ENCODE measurements at places on chromosomes 5 and 9.
A peak's percentile ranks its signal among the peaks of the same experiment; 100 is the strongest.

DNA sequence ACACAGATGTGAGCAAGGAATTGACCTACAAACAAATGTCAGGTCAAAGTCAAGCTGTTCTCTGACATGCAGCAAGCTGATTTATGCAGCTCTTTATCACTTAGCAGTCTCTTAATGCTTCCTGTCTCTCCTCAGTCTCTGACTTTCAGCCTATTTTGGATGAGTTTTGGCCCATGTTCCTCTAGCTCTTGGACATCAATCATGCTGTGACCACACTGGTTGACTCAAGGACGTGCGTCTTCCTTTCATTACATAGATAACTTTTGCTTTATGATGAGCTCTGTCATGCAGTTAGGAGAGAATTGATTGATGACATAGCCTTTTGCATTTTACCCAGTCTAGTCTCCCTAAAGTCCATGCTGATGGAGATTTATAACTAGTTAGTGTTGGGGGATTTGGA lies 9.4 kb upstream of the REEP5 start:
- no peak for DNase-seq

DNA sequence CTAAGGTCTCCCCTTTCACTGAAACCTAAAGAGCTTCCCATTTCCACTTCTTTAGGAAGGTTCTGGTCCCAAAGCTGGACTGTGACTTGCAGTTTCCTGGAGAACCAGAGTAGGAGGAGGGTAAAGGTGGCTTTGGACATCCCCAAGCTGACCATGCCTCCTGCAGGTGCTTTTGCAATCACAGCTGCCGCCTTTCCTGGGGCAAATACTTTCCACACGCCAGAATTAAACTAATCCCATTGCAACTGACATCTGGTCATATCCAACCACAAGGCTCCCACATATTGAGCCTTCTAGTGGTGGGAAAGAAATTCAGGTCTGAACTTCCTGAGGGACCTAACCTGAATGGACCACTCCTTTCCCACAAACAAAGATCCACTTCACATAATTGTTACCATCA lies 92.7 kb downstream of the NRG2 start:
- DNase-seq: no peak

DNA sequence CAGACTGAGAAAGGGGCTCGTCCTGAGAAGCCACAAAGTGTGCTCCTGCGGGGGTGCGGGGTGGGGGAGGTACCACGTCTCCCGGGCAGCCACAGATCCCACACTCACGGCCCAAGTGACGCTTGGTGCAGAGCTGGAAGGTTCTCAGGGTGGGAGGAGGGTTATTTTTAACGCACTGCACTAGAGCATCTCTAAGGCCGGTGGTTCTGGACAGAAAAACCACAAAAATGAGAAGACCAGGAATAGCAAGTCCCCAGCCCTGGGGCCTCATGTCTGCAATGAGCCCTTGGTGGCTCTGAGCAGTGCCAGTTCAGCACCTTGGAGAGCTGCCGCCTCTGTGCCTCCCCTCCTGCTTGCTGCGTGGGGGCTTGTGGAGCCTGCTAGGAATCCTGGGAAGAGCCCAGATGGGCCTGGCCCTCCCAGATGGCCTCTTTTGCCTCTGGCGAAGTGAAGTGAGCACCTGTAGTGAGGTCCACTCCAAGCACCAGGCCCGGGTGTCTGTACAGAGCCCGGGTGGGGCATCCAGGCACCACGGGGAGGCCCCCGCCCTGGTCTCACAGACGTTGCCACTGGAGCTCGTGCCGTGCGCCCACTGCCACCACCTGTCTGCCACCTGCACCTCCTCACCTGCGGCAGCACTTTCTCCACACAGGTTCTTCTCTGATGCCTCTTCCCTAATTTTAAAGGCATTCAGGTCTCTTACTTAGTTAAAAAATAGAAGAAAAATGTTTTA lies 48.9 kb upstream of the CACNA1B start:
- no peak for DNase-seq

GRCh38 chr9:123175854-123176629 lies 92.3 kb downstream of the STRBP start:
- DNase-seq: no peak

DNA sequence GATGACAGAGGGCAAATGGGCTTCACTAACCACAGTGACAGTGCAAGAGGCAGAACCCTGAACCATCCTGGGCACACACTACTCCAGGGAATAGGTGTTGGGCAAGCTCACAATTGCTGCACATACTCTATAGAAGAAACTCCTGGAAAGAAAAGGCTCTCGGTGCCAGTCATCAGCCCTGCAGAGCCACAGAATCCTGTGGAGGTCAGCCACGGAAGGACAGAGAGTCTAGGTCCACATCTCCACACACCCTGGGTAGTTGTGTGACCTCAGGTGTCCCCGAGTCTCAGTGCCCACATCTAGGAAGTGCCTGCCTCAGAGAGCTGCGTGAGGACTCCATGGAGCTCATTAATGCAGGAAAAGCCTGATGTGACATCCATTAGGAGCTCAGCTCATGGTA lies 16.0 kb upstream of the ANGPTL2 start:
- no peak for DNase-seq

- no peak for DNase-seq
Observed at GRCh38 chr9:16341177-16341576, 529.3 kb downstream of the BNC2 start.

GRCh38 chr5:2710910-2711309 lies 40.6 kb downstream of the IRX2 start:
- no peak for DNase-seq

DNA sequence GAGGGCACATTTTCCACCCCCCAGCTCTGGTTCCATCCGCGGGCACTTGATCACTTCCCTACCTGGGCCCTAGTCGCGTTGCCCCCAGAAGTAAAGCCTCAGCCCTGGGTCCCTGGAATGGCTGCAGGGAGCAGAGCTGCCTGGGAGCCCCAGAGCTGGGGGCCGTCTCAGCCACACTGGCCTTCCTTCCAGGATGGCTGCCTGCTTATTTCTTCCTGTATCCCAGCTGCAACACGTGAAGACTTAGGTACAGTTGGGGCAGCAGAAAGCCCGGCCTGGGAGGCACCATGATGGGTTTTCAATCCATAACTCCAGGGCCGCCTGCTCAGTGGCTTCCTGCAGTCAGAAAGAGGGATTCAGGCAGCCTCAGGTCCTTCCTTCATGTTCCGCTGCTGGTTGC lies 232.3 kb downstream of the IRX2 start:
- no peak for DNase-seq

DNA sequence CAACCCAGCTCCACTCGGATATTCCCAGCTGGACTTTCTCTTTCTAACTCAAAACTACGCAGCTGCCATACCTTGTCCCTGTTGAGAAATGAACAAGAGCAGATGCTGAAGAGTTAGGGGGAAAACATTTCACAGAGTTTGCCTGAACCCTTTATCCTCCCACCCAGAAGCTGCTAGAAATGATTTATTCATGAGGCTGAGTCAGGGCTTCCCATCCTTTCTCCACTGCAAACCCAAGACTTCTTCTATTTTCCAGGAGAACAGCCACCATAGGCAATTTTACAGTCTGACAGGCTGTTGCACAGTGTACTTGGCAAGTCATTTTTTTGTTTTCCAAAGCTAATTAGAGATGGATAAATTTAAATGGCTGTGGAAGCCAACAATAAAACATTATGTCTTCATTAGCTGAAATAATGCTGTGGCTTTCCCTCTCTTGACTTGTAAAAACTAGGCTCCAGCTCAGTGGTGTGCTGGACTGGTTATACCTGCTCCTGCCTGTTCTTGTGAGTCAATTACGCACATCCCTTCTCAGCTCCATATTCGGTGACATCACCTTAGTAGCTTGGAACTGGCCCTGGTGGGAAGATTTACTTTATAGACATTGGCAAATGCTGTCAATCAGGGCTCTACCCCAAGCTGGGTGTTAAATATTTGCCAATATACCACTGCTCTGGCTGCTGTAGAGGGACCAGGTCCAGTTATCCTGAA lies 71.9 kb downstream of the KIF4B start:
- DNase-seq: no peak

DNA sequence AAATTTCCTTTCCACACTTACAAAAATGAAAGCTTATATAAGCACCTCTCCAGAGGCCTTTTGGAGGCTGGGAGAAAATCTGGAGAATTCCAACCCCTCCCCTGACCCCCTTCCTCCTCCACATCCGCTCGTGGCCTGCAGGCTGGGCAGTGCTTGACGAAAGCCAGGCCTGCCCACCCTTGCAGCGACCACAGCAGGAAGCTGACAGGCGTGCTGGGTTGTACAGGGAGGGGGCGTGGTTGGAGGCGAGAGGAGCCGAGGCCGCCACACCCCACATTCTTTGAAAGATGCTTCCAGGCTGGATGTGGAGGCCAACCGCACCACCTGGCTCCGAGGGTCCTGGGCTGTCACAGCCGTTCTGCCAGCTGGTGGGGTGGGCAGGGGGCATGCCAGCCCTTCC lies 47.8 kb upstream of the IER5L start:
- DNase-seq: no peak

DNA sequence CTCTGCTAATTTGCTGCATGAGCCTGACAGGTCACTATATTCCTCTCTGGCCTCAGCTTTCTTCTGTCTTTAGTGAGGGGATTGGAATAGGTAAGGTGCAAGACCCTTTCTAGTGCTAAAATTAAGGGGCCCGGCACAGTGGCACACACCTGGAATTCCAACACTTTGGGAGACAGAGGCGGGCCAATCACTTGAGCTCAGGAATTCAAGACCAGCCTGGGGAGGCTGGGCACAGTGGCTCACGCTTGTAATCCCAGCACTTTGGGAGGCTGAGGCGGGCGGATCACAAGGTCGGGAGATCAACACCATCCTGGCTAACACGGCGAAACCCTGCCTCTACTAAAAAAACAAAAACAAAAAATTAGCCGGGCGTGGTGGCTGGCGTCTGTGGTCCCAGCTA lies 37.2 kb downstream of the EGR1 start:
- no peak for DNase-seq

- DNase-seq: no peak
Observed at GRCh38 chr5:20832204-20833080, 844.4 kb upstream of the CDH18 start.

GRCh38 chr5:58582803-58583491 lies at the start of gene RAB3C:
RAB3C (plus strand) TSS chr5:58583075; CDS start chr5:58583209, 134 bp downstream.
- DNase-seq: peak; percentile 3

- no peak for DNase-seq
Observed at GRCh38 chr5:110687485-110687884, 39.0 kb downstream of the TMEM232 start.

DNA sequence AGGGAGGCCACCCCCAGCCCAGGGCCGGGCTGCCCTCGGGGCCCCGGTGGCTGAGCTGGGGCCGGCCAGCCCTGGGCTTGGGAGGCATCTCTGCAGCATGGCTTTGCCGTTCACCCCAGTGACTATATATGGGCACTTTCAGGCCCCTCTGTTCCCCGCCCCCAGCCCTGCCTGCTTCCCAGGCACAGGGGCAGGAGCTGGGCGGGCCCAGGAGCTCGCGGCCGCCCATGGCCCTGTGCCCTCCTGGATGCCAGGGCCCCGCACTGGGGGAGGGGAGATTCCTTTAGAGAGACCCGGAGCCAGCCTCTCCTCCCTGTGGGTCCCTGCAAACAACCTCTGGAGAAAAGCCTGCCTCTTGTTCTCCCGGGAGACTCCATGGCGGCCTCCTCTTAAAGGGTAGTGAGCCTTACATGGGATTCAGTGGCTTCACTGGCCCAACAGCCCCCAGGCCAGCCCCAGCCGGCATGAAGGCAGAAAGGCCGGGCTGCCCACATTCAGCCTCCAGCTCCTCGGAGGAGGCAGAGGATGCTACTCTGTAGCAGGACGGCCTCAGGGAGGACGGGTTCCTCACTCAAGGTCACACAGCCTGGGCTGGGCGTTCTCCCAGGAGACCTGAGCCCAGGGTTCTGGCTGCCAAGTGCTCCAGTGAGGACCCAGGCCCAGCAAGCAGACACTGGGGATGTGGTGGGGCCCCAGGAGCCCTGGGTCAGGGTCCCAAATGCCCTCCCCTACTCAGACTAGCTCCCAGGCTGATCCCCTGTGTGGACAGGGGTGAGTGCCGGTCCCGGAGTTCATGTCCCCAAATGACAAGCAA lies 4.1 kb downstream of the NACC2 start:
- no peak for DNase-seq

DNA sequence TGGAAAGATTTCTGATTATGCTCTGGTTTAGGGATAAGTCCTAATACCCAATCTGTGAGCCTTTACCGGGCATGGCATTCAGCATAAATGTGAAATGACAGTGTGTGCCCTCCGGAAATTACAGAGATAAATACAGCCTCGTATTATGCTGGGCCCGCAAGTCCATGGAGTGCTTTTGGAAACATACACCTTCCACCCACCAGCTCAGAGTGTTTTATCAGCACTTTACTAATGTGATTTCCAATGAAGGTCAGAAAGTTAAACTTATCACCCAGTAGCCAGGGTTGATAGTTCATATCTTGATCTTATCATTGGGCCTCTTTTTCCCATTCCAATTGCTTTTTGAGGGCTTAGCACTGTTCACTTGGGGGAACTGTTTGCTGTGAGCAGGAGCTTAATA lies 94.8 kb downstream of the SGCD start:
- no peak for DNase-seq

DNA sequence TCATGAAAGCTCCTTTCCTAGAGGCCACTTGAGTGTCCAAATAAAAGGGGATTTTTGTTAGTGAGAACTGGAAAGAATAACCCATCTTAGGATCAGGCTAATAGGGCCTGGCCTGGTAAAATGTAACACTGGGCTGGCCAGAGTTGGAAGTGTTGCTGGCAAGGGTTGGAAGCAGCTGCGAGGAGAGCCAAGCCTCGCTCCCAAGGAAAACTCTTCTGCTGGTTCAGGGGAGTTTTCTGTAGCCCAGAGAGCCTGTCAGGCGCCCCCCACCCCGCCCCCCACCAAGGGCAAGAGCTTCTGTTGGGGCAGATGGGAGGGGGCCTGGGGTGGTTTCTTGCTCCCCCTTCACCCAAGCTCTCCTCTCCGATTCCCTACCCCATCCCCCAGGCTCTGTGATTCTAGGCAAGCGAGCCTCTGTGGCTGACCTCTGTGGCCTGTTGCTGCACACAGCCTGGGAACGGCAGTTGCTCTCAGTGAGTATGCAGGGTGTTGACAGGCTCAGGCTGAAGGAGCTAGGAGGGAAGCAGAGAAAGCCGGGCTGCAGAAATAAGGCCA lies 547.8 kb downstream of the CCDC171 start:
- no peak for DNase-seq

DNA sequence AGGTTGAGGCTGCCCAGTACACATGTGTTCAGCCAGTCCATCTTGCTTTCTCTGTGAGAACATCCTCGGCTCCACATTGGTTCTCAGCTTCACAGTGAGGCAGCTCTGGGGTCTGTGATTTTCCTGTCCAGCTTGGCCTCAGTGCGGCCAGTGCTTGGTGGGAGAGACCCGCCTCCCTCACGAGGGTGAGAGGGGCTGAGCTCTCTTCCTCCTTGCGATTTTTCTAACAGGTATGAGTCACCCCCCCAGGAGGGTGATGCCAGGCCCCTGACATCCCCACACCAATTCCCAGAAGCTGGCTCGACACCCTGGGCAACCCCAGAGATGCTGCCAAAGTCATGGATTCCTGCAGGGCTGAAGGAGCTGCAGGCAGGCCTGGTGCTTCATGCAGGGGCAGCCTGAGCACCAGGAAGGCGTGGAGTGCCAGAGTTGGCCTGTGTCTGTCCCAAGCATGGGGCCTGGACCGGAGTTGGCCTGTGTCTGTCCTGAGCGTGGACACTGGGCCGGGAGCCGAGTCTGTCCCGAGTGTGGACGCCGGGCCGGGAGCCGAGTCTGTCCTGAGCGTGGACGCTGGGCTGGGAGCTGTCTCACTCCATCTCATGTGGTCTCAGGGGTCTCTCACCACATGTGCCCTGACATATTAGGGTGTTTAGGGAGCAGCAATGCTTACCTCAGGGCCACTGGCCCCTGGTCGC lies 408.6 kb upstream of the IRX4 start:
- DNase-seq: no peak
